ENCODE measurements at places on chromosomes 1 and 21.

GRCh38 chr1:153387785-153388184 lies 3.1 kb downstream of the S100A8 start:
- no peak for DNase-seq

DNA sequence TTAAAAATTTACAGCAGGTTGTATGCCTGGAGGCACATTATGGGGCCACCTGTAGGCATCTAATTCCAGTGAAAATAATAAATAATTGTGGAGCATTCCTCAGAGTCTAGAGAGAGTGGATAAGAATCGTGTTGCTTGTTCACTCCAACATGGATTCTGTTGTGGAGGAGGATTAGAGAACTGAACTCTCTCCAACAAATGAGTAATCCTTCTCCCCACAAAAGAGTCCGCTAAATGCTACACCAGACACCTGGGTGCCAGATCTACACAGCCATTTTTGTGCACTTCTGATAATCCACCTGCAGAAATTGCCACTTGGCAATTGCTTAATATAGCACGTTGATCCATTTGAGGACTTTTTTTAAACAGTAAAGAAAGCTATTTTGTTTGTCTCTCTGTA lies 113.7 kb upstream of the DPYD start:
- no peak for DNase-seq

DNA sequence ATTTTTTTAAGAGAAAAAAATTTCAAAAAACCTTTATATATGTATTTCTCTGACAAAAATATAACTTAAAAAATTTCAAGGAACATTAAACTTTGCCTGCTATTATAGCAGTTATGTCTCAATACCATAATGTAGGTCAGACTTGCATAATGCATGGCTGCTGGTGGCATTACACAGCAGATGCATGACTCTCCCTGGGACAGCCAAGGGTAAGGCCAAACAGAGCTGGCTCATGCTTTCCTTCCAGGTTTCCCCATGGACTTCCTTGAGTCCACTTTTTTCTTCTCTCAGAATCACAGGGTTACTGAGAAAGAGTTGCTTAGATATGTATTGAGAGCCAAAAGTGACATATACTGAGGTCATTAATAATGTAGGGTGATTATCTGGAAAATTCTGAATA lies 43.7 kb downstream of the RHOU start:
- no peak for DNase-seq

DNA sequence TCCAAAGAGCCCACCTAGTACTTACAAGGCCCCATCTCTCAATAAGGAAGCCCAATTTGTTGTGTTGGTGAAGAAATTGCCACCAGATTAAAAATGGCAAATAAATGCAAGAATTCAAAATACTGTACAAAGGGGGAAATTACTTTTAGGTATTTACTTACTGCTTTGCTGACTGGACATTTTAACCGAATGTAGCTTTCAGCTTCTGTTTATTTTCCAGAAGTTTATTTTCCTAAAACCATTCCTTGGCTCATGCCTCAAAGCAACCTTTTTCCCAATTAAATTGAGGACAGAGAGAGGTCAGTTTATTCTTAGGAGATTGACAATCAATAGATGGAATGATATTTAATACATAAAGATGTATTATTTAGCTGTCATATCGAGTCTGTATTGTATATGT lies 47.6 kb upstream of the H6PD start:
- DNase-seq, result no peak

DNA sequence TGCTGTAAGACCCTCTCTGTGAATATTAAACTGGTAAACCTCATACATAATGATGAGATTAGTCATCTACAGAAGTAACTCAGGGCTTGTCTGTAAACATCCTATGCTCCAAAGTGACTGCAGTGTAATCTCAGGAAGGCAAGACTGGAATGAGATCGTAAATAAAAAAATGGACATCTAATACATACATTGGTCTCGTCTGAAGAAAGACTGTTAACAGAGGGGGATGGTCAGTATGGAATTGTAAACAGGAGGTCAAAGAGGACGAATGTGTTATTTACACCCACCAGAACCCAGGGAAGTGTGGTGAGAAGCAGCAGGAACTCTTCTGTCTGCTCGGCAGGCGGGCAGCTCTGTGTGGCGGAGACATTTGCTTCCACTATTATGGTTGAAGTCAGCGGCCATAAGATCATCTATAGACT lies 51.4 kb downstream of the DISC1 start:
- no peak for DNase-seq

GRCh38 chr1:218775501-218776021 lies 398.1 kb upstream of the LYPLAL1 start:
- DNase-seq, result no peak

DNA sequence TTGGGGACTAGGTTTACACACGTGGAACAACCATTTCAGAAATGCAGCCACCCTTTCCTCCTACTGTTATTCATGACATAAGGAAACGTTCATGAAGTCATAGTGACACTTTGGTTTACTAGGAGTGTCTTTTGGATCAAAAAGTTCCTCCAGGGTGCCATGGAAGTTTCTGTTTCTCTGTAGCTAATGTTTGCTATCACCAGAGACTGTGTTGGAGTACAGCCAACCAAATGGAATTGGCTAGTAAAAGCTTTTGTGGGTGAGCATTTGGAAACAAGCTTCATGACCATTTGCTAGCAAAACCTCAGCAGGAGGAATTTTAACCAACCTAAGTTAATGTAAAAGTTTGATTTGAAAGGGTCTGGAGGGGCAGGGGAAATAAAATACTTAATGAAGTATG lies 43.9 kb upstream of the ADGRL2 start:
- DNase-seq, result no peak

GRCh38 chr1:204080163-204080903 lies 7.4 kb downstream of the SOX13 start:
- peak; percentile 67 for DNase-seq

DNA sequence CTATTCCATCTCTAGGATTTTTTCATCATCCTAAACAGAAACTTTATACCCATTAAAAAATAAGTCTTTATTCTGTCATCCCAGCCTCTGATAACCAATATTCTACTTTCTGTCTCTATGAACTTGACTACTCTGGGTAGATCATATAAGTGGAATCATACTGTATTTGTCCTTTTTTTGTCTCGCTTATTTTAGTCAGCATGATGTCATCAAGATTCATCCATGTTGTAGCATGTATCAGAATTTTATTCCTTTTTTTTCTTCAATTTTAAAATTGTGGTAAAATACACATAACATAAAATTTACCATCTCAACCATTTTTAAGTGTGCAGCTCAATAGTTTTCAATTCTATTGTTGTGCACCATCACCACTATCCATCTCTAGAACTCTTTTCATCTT lies 90.0 kb downstream of the SYT14 start:
- no peak for DNase-seq

GRCh38 chr21:14306126-14306907 lies 76.6 kb downstream of the HSPA13 start:
- no peak for DNase-seq

DNA sequence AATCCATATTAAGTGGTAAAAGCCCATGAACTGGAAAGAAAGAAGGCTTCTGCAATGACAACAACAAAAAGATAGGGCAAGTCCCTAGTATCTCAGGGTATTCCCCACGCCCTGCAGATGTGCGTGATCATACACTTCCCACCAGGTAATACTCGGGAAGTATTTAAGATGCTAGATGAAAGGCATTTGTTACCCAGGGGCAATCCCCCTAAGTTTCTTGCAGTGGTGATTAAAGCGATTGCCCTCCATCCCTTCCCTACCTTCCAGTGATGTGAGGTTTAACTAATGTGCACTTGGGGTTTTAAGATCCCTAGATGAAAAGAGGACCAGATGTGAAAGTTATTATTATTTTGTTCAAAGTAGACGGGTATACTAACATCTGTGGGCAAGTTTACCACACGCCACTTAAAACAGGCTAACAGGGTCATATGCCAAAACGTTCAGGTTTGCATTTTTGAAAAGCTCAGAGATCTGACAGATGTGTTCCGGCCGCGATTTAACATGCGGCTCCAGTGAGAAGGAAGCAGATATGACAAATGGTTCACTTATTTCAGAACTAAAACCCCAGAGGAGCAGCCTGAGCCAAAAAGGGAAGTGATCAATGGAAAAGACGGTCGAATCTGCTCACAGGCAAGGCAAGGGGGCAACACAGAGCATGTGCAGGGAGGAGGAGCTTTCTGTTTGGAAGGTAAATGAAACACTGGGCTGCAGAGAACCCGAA lies 17.4 kb downstream of the TIAM1 start:
- DNase-seq, result no peak

DNA sequence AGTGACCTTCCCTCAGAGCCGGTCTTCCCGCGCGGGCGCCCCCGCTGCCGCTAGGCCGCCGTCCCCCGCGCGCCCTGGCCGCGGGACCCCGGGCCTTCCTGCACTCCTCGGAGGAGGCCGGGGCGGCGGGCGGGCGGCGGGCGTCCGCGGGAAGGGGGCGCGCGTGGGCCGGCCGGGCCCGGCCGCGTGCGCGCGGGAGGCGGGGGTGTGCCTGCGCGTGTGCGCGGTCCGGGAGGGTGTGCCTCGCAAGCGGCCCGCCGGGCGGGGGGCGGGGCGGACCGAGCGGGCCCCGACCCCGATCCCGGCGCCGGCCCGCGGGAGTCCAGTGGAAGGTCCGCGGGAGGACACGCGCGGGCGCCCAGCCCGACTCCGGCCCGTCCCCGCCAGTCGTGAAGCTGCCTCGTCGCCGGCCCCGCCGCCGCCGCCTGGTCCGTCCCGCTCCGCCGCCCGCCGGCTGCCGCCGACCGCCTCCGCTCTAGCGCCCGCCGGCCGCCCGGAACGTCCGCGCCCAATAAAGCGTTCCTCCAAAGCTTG lies 438 bp downstream of the MRPS6 start:
- no peak for DNase-seq

GRCh38 chr1:2788506-2789163 lies 12.9 kb downstream of the TTC34 start:
- no peak for DNase-seq

DNA sequence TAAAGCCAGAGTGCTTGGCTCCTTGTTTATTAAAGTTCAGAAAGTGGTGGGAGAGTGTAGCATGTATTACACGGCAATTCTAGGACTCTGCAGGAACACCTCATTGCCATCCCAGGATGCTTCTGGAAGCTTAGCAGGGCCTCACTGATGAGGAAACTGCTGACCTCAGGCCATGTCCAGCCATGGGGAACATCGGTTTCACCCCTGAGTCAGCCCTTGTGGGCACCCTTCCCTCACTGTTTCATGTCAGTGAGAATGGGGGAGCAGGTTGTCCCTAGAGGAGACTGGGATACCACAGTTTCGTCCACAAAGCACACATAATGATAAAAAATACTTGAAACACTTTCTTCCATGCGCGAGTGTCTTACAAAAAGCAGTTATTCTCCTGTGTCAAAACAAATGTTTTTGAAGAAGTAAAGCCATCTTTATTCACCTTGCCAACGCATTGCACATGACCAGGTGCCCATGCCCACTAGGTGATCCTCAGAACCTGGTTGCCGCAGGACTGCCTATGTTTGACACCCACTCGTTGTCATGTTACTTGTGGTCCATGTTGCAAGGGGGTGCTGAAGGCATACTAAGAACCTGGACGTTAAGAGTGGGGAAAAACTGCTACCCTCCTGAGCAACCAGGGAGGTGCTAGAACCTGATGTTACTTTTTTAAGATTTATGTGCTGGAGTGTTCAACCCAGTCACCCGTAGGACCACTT lies 41.2 kb upstream of the TTC22 start:
- DNase-seq, result no peak

- no peak for DNase-seq
These were observed 96.3 kb downstream of the GPATCH2 start for GRCh38 chr1:217534566-217534965.

DNA sequence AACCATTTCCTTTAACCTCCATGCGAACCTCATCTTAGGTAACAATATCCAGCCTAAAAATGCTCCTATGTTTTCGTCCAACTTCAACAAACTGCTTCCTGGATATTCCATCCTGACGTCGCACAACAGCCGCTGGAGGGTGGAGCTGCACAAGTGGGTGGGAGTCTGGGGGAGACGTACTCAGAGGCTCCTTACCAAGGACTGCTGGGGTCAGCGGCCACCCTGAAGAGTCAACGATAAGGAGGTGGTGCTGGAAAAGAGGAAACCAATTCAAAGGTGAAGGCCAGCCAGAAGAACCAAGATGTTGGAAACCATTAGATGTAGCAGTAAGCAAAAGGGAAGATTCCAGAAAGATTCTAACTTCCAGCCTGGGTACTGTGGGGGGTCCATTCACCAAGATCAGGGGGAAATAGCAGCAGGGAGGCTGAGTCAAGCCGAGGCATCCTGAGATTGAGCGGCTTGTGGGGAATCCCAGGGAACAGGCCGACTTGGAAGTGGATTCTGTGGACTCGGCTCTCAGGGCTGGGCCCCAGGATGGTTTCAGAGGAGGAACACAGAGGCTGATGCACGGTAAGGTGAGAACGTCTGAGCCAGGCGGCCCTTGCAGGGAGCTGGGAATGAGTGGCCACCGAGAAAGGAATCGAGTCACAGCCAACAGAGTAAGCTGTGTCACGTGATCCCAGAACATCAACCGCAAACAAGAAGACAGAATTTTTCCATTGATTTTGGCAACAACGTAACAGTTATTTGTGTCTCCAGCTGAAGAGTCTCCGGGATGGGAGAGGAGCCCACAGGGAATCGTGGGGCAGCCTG lies 375.7 kb downstream of the NPHP4 start:
- no peak for DNase-seq

DNA sequence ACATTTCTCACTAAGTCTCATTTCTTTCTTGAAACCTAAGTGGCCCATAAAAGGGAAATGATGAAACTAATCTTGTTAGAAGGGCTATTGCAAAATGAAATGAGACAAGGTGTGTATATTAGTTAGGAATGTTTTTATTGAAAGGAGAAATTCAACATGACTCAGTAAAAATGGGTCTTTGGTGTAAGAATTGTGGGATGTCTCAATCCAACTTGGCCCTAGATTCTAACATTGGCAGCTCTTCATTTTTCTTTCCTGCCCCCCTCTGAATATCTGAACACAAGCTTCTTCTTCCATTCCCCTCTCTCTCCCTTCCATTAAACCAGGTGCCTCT lies 26.8 kb upstream of the TARBP1 start:
- DNase-seq, result no peak

DNA sequence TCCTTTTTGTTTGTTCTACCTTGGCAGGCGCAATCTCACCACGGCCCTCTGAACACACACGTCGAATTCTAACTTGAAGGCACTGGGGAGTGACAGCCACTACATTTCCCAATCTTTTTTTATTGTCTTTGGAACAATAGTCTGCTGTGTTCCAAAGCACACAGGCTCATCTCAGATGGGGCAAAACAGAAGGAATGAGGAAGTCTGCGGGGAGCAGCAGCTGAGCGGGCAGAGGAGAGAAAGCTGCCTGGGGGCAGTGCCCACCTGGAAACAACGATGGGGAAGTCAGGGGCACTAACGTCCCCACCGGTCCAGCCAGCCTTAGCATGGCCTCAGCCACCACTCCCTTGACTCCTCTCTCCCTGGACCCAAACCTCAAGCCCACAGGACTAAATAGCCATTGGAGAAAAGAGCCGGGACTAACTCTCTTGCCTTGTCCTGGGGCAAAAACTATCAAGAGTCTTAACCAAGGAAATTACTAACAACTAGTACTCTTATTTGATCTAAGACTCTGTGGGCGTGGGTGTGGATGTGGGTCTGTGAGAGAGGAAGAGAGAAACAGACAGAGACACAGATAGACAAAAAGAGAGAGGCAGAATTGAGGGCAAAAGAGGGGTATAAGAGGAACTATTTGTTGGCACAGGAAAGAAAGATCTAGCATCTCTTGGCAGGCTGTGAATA lies 34.2 kb downstream of the SYF2 start:
- DNase-seq, result no peak

- DNase-seq, result no peak
These were observed 178.4 kb downstream of the DUSP10 start for GRCh38 chr1:221563476-221563921.

- DNase-seq, result no peak
These were observed 1.6 kb downstream of the LMO4 start for GRCh38 chr1:87330057-87330884.
